ENCODE measurements at places on chromosomes 1 and 21. TPM values are rescaled to one million over a fixed set of nuclear protein-coding genes. Genes with fewer than 3 reads are reported as not detected.

DNA sequence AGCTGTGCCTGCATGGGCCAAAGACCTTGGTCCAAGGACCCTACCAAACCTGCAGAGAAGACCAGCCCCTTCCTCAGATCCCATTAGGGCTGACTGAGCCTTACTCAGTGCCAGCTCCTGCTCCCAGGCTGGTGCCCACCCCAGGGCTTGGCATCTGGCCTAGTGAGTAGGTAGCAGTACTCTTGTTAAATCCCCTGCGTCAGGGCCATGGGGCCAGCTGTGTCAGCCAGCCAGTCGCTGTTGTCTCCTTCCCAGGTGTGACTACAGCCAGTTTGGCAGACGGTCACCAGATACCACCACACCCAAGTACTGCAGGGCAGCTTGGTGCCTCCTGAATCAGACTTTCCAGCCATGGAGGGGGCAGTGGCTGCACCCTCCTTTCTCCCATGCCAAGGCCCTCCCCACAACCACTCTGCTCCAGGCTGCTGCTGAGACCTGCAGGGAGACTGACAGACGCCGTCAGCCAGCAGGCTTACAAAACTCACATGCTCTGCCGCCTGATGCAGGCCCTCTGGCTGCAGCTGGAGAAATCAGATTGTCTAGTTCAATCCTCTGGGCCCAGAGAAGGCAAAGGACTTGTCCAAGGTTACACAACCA is 3.0 kb downstream of the TENT5B start:
- no peak for DNase-seq

GRCh38 chr21:45699251-45699942 is 55.9 kb downstream of the PCBP3 start:
- no peak for DNase-seq

- DNase-seq, result no peak
Observed at GRCh38 chr1:245549996-245550719, 395.4 kb downstream of the KIF26B start.

CYB561D1 gene
- 13.1 TPM for total RNA-seq

DNA sequence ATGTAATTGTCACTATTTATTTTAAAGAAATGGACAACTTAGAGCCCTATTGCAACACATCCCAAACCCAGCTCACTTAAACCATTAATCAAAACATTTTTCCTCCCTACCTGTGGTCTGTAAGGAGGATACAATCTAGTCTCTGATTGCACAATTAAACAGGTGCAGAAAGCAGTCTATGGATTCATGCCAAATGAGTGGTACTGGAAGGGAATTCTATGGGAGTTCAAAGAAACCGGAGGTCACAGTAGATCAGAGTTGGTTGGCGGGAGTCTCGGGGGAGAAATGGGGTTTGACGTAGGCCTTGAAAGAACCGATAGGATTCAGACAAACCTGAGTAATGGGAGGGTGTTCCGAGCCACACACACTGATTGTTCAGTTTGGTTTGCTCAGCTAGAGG is 314.9 kb downstream of the KIF26B start:
- no peak for DNase-seq

IRF6 gene
- total RNA-seq, result 17.9 TPM

HTR1D gene
- total RNA-seq, result 0.93 TPM

SLC37A1 gene
- total RNA-seq, result 21.6 TPM

Data from upper lobe of right lung (tissue), 1 donor.